Stimulated activated CD4-positive, alpha-beta T cell treated with anti-CD3 and anti-CD28 coated beads, Interleukin-2, amount 100 ng/mL, for 4 hours (primary cell): ENCODE measurements at places on chromosomes 2 and 18.

DNA sequence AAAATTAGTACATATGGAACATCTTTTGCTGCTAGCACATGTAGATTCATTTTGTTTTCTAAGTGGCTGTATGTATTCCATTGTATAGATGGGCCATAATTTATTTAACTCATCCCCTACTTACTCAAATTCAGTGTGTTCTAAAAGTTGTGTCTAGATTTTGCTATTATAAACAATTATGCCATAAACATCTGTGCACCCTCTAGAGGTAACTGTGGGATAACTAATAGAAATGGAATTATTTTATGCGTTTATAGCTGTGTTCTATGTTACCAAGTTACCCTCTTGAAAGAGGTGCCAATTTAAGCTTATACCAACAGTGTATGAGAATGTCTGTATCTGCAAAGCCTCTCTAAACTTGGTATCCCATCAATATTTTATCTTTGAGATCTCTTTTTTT is 100.4 kb downstream of the MMADHC start:
- no peak for DNase-seq

DNA sequence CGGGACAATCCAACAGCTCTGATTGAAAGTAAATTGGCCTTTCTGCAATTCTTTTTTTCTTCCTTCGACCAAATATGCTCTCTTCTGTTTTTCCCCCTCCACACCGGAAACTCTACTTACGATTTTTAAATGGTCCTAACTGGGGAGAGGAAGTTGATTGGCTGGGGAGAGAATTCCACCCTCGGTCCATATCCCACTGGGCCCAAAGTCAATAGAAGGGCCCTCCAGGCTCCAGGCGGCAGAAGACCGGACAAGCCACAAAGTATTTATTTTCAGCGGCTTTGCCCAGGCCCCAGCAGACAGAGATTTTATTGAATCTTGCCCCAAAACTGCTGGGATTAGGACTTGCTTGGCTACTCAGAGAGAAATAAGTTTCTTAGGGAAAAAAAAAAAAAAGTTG is 37.1 kb upstream of the SMAD7 start:
- DNase-seq: no peak

DNA sequence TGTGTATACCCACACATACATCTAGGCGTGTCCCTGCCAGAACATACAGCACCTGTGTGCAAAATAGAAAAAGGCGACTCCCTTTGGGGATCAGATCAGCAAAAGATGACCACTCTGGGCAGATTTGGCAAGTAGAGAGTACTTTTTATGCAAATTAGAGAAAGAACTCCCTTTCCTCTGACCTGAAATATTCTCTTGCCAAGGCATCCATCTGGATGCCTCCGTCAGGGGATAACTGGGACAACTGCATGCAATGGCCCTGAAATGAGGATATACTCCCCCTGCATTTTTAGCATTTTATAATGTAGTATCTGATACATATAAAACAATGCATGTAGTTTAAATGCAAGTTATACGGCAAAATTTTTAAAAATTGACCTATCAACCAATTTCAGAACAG is 247.7 kb downstream of the ICOS start:
- no peak for DNase-seq

DNA sequence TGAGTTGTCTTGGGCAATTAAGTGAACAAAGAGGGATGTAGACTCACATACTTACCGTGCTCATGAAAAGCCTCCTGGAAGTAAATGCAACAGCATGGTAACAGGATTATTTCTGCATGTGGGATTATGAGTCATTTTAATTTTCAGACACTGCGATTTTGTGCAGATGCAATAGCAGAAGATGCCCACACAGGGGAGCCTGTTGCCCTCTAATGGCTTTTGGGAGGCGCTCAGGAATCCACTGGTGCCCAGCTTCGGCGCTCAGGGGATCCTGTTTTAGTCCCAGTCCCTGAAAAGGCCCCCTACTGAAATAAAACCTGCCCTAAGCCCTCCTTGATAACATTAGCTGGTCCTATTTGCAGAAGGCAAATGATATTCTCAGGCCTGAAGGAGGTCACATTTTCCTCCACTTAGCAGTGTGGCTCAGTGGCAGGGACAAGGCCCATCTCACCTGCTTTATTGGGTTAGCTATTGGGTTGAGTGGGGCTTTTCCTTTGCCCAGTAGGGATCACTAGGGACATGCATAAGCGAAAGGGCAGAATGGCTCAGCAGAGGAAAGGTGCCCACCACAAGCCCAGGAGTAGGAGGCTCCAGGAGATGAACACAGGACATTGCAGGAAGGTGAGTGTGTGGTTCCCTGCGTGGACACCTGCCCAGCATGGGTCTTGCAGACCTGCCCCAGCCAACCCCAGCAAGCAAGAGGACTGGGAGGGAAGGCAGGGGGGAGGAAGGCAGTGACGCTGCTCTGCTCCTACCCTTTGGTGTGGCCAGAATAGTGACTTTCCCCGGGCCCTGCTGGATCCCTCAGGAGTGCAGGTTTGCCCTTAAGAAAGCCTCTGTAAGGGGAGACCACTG is 26.5 kb upstream of the KCNS3 start:
- no peak for DNase-seq

DNA sequence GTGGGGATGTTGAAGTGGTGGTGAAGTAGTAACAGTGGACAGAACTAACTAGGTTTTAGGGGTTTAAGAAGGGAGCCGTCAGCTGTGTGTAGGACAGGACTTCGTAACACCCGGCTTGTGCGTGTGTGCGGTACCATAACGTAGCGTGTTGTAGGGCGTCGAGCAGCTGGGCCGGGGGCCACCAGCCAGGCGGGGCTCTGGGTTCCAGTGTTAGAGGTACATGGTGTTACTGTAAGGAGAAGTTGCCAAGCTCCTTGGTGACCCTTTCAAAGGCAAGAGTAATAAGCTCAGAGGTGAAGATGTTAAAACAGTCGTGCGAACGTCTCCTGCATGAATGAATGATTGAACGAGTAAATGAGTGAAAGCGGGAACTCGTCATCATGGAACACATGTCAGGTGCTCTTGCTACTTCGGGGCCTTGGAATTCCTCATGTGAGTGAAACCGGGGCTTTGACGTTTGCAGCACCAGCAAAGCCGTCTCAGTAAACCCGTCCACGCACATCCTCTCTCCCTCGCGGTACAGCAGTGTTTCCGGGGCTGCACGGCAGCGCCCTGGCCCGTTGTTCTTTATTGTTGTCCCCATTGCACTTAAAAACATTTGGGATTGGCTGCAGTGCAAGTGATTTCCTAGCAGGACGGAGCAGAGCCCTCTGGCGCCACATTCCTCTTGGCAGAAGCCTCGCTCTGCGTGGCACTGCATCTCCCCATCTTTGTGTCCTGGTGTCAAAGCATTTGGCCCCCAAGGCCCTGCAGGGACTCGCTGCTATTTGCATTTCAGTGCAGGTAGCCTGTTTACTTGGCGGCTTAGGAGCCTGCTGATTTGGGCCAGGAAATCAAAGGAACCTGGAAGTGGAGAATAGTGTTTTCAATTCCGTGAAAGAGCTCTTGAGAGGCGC is 115.0 kb downstream of the GBX2 start:
- no peak for DNase-seq

DNA sequence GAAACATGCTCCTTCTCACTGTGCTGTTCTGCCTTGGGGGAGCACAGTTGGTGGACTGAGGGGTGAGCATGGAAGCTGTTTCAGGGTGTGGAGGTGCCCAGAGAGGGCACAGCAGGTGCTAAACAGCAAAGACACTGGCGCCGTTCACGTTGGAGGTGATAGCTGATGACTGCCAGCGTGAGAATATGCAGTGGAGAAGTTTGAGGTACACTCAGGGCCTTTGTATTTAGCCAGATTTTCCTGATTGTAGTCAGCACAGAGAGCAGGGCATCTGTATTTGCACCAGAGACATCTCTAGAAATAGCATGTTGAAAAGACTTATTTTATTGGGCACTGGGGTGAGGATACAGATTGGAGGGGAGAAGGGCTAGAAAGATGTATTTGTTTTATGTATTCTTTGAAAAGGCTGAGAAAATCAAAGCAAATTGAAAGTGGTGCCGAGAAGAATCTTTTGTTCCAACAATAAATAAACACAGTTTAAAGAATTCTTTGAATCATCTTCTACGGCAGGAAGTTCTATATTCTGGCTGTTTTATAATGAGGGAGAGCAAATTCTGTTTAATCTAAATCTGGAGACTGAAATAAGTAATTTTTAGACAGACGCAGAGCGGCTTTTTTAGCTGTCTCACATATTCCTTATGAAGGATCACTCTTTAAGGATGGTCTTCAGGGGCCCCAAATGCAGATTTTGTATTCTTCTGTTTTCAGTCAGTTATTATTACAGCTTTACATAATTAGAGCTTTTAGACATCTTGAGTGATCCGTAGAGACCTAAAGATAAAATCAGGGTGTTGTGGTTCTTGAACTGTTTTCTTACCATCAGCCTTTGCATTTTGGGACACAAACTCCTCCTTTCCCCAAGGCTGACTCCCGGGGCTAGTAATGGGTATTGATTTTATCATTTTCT is 7.1 kb downstream of the ZNF532 start:
- DNase-seq: no peak

DNA sequence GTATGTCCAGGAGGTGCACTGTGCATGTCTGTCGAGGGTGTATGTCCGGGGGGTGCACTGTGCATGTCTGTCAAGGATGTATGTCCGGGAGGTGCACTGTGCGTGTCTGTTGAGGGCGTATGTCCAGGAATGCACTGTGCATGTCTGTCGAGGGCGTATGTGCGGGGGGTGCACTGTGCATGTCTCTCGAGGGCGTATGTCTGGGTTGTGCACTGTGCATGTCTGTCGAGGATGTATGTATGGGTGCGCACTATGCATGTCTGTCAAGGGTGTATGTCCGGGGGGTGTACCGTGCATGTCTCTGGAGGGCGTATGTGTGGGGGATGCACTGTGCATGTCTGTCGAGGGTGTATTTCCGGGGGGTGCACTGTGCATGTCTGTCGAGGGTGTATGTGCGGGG is 249.3 kb upstream of the MYT1L start:
- no peak for DNase-seq

DNA sequence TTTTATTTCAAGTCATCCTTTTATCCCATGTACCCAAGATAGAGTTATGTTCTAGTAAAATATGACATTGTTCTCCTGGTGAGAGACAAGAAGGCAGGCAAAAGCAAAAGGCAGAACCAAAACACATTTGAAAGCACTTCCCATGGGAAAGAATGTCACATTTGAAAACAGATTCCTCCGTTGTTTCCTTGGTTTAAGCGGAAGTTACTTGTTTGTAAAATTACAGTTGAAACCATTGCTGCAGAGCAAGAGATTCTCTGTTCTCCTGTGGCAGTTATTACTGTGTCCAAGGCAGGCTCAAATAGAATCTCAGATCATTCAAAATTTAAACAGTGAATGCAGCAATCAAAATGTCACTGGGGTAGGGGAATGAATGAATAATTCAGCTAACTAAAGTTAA is 149.6 kb downstream of the MTCL1 start:
- no peak for DNase-seq

DNA sequence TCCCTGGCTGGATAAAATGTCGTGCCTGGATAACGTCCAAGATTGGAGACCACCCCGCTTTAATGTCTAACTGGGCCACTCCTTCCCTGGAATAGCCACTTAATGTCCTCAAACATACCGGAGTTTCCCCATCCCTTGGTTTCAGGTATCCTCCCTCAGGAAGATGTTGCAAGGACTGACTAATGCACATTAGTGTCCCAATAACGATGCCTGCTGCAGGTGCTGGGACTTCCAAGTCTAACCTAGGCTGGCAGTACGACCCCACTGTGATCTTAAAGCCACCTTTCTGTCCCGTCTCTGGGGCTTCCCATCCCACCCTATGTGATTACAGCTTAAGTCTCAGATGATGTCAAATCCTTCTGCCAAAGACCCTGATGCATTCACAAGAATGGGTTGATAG is 1.1 kb upstream of the ATP6V1C2 start:
- no peak for DNase-seq
